ENCODE measurements at places on chromosomes 12 and 14.
A peak's percentile ranks its signal among the peaks of the same experiment; 100 is the strongest.

DNA sequence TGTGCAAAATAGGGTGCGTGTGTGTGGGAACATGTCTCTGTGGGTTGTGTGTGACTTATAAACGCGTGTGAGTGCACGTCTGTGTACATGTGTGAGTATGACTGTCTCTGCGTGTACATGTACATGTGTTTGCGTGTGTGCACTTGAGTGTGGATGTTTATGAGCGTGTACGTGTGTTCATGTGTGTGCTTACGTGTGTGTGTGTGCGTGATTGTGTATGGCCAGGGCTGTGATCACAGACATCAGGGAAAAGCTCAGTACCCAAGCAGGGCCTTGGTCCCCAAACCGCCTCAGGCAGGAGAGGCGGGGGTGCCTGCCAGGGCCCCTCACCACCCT, 326.3 kb upstream of the DIO3 start:
- DNase-seq: no peak

DNA sequence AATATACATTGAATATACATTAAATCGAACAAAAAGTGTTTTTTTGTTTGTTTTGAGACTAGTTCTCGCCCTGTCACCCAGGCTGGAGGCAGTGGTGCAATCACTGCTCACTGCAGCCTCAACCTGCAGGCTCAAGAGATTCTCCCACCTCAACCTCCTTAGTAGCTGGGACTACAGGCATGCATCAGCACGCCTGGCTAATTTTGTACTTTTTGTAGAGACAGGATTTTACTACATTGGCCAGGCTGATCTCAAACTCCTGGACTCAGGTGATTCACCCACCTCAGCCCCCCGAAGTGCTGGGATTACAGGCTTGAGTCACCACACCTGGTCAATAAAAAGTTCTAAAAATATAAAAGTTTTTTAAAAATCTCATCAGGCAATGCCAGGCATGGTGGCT, 10.2 kb upstream of the RNF212B start:
- DNase-seq: no peak

DNA sequence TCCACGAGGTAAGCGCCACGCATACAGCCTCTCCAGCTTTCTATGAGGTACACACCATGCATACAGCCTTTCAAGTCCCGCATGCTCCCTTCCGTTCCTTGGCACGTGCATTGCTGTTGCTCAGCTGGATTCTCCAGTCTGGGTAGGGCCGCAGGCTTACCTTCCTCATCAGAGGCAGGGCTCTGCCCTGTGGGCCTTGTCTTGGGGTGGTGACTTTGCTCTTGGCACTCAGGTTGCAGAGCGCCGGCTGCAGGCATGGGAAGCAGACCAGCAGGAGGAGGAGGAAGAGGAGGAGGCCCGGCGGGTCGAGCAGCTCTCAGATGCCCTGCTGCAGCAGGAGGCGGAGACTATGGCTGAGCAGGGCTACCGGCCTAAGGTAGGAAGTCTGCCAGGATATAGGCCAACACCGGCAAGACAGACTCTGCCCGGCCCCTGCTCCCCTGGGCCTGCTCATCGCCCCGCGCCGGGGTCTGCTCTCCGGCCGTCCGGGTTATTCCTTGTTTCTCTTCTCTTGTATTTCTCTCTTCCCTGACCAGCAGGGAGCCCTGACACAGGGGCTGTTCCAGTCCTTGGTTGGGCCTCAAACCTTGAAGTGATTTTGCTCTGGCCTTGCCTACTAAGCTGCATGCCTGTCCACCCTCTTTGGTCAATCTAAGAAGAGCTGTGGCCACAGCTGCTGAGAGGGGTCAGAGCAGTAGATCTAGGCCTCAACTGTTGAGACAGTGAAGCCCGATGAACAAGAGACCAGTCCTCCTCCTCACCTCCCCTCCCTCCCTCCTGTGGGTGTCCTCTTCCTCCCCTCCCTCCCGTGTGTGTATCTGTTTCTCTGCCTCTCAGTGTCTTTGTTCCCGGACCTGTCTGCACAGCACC, 15.3 kb downstream of the TCHP start:
- DNase-seq: no peak

DNA sequence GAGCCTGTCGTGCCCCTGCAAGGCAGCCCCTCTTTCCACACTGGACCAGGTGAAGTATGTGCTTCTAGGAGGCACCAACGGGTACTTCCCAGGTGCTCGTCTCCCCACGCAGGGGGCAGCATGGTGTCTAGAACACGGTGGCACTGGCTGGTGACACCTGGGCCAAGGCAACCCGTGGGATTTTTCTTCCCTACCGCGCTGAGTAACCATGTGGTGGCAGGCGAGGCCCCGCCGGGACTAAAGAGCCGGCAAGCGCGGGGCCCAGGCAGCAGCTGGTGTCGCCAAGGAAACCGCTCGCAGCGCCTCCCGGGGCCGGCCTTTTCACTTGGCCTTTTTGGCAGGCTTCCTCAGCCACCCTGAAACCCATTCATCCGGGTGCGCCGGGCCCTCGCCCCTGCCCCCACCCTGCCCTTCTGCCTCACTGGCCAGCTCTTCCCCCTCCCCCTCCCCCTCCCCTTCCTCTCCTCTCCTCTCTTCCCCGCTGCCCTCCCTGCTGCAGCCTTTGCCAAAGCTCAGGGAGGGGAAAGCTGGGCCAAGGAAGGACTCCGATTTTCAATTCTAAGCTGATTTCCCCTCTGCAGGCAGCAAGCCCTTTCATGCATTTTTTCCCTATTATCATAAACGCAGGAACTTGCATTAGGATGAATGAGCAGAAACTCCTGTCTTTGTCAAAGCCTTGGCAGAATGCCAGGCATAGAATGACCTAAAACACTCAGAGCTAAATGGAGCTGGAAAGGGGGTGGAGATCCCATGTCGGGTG, 81.2 kb downstream of the IRF2BPL start:
- peak; percentile 88 for DNase-seq

DNA sequence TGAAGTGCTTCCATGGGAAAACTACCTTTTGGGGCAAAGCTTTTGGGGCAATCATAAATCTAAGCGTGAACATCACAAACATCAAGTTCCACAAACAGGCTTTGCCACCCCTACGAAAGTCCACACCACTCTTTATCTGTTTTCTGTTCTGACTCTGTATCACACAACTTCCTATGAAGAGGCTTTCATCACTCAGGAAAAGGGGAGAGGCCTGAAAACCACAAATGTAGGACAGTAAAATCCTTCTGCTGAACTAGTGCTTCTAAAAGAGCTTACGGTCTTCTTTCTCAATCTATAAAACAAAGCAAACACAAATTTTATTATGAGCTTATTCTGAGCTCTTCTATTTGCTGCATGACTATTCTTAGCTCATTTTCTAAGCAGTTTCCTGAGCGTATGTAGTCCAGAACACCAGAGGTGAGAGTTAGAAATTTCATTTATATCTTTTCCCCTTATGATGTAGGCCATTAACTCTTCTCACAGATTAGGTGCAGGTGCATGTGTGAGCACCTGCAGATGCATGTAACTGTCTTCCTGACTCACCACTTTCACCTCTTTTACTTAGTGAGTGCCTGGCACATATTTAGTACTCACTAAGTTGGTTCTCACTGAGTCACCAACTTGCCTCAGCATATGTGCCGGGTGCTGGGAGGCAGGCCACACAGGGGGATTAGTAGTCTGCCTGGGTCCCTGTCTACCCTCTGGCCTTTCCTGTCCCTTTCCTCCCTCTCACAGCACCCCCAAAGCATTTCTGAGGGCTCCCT, 32.9 kb upstream of the SYCP3 start:
- no peak for DNase-seq

GRCh38 chr14:76657846-76658245, 103.4 kb upstream of the VASH1 start:
- no peak for DNase-seq

GRCh38 chr14:23910101-23910875, 43.3 kb upstream of the DHRS4 start:
- DNase-seq: peak; percentile 48

DNA sequence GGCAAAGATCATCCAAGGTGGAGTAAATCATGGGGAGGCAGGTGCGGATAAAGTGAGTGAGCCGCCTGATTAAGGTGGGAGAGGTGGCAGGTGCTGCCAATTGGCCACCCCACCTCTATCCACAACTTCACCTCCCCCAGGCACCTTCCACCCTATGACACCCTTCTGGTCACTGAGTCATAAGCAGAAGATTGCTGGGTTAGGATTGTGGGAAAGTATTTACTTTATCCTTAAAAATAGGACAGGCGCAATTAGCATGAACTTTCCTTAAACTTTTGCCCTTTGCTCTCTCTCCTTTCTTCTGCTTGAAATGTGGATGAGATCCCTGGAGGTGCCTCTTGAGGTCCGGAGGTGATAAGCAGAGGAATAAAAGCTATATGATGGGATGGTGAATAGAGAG, 14.9 kb upstream of the BMP4 start:
- DNase-seq: no peak

DNA sequence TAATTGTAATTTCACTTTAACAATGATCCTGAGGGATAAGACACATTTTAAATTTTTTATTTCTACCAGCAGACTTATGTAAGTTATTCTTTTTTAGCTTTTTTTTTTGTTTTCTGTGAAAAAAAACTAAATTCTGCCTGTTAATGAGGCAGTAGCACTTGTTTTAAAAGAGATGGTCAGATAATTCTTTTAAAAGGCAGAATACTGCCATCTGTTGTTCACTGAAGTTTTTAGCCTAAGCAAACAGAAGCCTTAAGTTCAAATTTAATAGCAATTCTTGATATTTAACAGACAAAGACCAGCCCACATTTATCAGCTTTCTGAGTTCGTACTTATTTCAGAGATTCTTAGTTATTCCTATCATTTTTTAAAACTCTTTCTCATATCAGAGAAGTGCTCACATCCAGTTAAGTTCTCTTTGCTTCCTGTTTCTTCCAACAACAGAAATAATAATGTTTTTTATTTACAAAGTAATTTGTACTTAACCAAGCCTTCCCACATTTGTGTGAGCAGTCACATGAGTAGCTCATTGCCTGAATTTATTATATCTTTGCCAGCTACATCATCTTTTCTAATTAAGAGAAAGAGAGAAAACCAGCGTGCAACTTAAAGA, 93.4 kb upstream of the SLCO1C1 start:
- DNase-seq: peak; percentile 73

GRCh38 chr12:81597928-81598604, 161.1 kb downstream of the PPFIA2 start:
- no peak for DNase-seq

DNA sequence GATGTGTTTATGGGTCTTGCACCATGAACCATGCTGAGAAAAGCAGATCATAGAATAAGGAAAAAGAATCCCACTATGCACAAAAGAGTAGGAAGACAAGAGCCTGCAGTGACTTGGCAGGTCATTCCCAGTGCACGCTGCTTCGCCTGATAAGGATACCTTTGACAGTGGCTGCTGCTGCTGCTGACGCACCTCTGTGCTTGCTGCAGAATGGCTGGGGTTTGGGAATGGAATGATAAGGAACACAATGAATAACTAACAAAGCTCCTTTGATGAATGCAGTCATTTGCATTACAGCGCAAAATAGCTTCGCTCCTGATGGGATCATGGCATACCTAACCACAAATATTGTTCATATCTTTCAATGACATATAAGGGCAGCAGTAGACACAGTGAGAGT, 278.7 kb downstream of the PDZRN4 start:
- no peak for DNase-seq

GRCh38 chr12:96462571-96463280, 26.7 kb upstream of the CFAP54 start:
- DNase-seq: no peak

GRCh38 chr12:7496451-7496850, 7.1 kb downstream of the CD163 start:
- DNase-seq: no peak

DNA sequence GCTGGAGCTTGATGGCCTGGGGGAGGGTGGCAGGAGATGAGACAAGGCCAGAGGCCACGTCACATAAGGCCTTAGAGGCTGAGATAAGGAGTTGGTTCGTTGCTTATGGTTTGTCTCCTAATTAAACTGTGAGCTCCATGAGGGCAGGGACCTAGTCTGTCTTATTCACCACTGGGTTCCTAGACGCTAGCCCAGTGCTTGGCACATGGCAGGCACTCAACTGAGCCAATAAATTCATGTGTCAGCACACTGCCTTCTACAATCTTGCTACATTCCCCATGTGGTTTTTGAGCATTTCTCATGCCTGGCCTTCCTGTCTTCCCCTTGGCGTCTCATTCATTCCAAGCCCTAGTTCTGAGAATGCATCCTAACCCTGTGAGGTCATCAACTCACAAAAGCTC, 92.5 kb upstream of the MED13L start:
- DNase-seq: peak; percentile 83

- no peak for DNase-seq
Measured at GRCh38 chr12:42957136-42957535, 367.6 kb upstream of the PRICKLE1 start.

DNA sequence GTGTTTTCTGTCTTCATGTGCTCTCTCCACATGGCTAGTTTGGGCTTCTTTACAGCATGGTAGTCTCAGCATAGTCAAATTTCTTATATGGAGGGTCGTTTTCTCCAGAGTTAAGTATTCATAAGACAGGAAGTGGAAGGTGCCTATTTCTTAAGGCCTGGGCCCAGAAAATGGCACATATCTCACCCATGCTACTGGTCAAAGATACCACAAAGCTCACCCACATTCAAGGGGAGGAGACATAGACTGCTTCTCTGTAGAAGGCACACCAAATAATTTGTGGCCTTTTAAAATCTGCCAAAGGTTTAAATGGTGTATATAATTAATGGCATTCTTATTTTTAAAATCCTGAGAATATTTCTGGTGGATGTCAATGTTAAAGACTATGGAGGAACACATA, 44.8 kb downstream of the CCDC91 start:
- DNase-seq: no peak

DNA sequence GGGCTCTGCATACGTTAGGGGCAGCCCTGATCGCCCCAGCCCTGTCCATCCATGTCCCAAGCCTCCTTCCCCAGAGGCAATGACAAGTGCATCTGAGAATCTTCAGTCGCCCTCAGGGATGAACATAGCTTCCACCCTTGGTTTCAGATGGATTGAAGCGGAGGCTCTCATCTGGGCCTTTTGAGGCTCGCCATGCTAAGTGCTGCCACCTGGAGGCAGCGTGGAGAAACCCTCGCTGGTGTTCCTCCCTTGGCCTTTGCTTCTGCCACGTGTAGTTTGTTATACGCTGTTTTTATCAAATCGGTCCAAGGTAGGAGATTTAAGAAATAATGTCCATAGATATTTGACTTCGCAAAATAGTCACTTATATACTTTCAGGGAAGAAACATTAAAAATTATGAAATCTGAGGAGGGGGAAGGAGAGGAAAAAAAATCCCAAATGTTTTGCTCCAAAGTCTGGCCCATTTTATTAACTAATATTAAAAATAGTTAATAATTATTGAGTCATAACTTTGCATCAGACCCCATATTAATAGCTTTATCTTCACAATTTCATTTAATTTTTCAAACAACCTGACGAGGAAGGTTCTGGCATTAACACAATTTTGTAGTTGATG, 28.8 kb upstream of the LRRC10 start:
- DNase-seq: peak; percentile 67

- DNase-seq: no peak
Measured at GRCh38 chr12:79982086-79983062, 47.5 kb upstream of the PPP1R12A start.

GRCh38 chr14:105458010-105458409, 16.6 kb upstream of the CRIP2 start:
- DNase-seq: no peak

- peak; percentile 15 for DNase-seq
Measured at GRCh38 chr12:65319688-65320200, 41.3 kb downstream of the MSRB3 start.

All from IMR-90 (cell line).